ENCODE measurements at places on chromosomes 2 and 18.

DNA sequence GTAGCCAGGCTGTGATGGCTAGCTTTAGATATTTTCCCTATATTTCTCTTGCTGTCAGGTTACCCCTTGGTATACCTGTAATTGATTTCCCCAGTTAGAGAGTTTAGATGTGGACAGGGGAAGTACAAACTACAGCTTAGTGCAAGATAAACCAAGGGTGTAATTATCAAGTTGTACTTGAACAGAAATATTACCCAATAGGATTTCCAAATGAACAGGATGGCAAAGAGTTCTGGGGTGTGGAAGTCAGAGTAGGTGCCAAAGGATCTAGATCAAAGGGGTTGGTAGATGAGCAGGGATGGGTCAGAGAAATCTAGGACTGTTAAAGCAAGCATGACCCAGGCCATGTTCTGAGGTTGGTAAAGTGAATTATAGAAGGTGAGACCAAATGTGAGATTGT, 585.2 kb downstream of the CCDC85A start:
- no peak for DNase-seq

DNA sequence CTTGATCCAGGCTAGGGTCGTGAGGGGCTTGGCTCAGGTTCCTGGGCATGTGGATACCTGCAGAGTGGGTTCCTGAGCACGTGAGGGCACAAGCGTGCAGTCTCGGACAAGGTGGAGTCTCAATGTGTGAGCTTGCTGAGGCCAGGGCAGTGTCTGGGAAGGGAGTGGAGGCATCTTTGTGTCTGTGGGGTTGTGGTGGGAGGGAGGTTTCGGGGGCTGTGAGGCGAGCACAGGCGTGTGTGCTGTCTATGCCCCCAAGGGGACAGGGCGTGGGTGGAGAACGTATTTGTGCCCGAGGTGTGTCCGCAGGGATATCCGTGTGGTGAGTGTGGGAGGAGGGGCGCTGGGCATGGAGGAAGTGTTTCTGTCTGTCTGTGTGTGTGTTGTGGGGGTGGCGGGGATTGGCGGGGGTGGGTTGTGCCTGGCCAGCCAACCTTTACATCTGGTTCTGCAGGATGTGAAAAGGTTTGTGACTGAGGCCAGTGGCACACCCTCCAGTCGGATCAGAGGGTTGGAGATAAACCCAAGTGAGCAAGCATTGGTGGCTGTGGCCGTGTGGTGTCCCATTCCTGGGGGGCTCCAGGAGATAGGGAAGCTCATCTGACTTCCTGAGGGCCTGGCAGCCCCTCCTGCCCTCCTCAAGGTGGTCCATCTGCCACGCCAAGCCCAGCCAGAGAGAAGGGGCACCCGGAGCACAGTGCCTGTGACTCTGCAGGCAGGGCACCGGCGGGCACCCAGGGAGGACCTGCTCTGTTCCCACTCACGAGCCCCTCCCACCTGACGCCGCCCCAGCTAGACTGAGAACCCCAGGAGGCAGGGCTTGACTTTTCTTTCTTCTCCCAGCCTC, 57.1 kb downstream of the ZFP36L2 start:
- DNase-seq = peak; percentile 46

DNA sequence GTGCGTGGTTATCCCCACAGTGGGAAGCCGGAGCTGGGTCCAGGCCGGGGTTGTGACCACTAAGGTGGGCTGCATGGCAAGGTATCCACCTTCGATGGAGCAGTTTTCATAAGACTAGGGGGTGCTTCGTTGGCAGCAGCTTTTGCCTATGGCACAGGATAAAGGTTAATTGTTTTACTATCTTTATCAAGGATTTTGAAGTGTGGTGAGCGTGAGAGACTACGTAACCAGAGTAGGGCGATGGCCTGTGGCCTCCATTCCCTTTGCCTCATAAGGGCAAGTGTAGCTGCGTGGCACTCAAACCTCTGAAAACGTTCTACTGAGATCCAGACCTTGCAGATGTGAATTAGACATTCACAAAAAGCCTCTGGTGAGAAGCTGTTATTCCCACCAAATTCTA, 206.6 kb downstream of the ACKR3 start:
- no peak for DNase-seq

DNA sequence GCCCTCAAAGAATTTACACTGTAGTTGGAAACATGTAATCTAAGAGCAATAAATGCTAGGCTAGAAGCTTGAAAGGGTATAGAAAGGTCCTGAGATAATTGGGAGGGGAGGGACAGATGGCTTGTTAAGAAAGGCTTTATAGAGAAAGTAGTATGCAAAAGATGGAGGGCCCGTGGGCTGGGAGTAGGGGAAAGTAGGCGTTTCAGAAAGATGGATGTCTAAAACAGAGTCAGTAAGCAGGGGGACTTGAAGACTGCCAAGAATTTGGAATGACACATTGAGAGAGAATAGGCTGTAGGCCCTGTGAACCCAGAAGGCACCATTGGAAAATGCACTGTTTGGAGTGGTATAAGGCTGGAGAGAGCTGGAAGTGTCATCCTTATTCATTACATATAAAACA, 822 bp downstream of the PSMG2 start:
- DNase-seq = no peak

GRCh38 chr2:176854062-176854461, 358.5 kb upstream of the HNRNPA3 start:
- no peak for DNase-seq

DNA sequence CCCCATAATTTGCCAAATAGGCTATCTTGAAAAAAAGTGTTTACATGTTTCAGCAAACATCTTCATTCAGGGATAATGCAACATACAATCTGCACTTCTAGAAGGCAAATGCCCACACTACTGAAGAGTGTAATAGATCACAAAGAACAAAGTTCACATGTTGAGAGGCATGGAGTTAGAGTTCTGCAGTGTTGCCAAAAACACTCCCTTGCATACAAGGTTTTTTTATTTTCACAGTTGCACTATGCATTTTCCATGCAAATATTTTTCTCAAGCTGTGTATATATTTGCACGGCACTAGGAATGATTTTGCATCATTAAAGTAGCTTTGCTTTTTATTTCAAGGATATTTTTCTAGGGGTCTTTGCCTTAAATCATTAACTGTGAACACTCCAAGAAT, 409.9 kb downstream of the THSD7B start:
- DNase-seq = no peak

DNA sequence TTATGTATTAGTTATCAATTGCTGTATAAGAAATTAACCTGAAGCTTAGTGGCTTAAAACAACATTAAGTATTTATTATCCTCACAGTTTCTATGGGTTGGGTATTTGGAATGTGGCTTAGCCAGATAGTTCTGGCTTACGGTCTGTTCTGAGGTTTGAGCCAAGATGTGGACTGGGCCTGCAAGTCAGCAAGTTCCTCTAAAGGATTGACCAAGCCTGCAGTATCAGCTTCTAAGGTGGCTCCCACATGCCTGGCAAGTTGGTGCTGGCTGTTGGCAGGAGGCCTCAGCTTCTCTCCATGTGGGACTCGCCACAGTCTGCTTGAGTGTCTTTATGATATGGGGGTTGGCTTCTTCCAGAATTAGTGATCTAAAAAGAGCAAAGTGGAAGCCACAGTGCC, 45.0 kb upstream of the TCF4 start:
- no peak for DNase-seq

GRCh38 chr2:15116830-15117229, 444.3 kb downstream of the NBAS start:
- no peak for DNase-seq

DNA sequence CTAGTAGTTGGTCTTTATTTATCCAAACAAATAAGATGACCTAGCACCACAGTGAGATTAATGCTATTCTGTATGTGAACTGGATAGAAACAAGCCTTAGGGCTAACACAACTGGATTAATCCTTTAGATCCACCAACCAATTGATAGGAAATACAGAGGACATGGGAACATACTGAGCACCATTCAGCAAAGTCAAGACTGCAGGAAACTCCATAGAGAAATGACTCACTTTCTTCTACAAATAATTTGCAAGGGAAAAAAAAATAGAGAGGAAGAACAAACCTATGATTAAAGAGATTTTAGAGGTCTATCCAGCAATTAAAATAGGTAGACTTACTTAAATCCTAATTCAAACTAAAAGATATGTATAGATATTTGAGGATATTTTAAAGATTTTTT, 23.9 kb downstream of the WDFY1 start:
- no peak for DNase-seq
